Activated CD4-positive, alpha-beta T cell treated with anti-CD3 and anti-CD28 coated beads, Interleukin-2, amount 10 ng/mL, durations not matched to agents 24 days and 14 days (primary cell): ENCODE measurements at places on chromosomes 3 and 15. TPM values are rescaled to one million over a fixed set of nuclear protein-coding genes. Genes with fewer than 3 reads are reported as not detected.

GRCh38 chr3:171231361-171231760, 204.8 kb upstream of the SLC2A2 start:
- no peak overlapping the region for H3K4me3 ChIP-seq
- peaks cover 35% of the 10 kb centered on the region for H3K36me3 ChIP-seq

DNA sequence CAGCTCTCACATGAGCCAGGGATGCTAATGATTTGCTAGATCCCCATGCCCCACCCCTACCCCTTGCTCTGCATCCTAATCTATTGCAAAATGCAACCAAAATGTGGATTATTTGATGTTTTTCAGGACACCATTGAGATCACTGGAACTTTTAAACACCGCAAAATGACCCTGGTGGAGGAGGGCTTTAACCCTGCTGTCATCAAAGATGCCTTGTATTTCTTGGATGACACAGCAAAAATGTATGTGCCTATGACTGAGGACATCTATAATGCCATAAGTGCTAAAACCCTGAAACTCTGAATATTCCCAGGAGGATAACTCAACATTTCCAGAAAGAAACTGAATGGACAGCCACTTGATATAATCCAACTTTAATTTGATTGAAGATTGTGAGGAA, 29.7 kb downstream of the HDC start:
- H3K36me3 ChIP-seq: peaks cover 51% of the 10 kb centered on the region
- no peak for DNase-seq
- no peak overlapping the region for H3K4me3 ChIP-seq
- H3K27me3 ChIP-seq: no peaks in the 10 kb centered on the region

DNA sequence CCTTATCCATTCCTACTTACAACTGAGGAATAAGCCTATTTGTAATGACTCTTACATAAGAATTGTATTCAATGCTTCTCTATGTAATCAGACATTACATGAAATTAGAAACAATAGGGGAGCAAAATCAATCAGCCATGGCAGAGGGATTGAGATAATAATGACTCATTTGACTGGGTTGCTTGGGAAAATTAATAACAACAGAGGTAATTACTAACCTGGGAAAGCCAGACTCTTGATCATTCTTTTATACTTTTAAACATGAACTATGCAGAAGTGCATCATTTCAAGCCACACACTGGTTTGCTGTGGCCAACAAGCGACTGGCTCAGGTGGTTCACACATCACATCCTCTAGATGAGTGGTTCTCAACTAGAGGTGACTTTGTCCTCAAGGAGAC, 126.3 kb upstream of the CRBN start:
- H3K27me3 ChIP-seq: no peaks in the 10 kb centered on the region
- H3K4me1 ChIP-seq: no peaks in the 10 kb centered on the region
- no peak overlapping the region for H3K4me3 ChIP-seq
- H3K27ac ChIP-seq: no peak overlapping the region
- H3K36me3 ChIP-seq: no peaks in the 10 kb centered on the region
- no peak for DNase-seq

- H3K27me3 ChIP-seq: no peaks in the 10 kb centered on the region
- peak overlapping the region; percentile 44 for H3K4me3 ChIP-seq
- peaks cover 7% of the 10 kb centered on the region for H3K36me3 ChIP-seq
Measured at GRCh38 chr3:32436816-32437189, 45.1 kb downstream of the CMTM7 start.

Gene THRB
- not detected in 2 replicates for total RNA-seq

Gene USP13
- 13.3 and 15.3 TPM in 2 replicates for total RNA-seq
